NCI-H524 treated with DMSO at 0.1 percent for 48 hours (cell line): ENCODE measurements at places on chromosomes 6 and 20.

GRCh38 chr6:160455081-160455480, 106.9 kb downstream of the SLC22A3 start:
- DNase-seq, result no peak

GRCh38 chr6:37705239-37706051, 7.8 kb upstream of the MDGA1 start:
- peak; percentile 72 for DNase-seq

GRCh38 chr20:44181611-44182010, 5.4 kb downstream of the JPH2 start:
- no peak for DNase-seq

DNA sequence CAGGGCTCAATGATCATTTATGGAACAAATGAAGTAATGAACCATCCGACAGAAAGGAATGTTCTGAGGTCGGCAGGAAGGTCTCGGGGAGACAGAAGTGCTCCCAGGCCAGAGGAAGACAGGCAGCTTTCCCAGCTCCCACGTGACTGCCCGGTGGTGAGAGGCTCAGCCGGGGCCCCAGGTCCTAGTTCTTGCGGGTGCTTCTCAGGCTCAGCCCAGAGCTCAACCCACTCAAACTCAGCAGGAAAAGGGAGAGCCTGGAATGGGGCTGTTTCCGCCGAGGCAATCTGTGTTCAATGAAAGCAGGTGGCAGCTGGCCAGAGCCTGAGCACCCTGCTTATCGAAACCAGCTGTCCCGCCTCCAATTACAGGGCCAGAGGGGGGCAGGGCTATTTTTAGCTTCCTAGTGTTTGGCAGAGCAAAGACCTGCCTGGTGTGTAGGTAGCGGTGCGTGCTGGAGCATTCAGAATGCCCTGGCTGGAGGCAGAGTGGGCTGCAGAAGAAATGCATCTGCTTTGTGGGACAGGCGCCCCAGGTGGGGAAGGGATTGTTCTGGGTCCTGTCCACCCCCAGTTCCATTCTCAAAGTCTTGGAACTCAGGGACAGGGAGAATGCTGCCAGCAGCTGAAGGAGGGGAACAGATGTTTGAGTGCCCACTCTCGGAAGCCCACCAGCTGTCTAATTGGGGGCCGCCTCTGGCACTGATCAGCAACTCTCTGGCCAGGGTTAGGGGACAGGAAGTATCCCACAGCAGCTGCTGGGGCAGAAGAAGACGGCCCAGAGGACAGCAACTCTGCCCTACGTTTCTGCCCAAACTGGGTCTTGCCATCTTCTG, 145.1 kb downstream of the PREX1 start:
- peak; percentile 95 for DNase-seq

GRCh38 chr6:90387826-90388225, 91.2 kb upstream of the BACH2 start:
- no peak for DNase-seq

DNA sequence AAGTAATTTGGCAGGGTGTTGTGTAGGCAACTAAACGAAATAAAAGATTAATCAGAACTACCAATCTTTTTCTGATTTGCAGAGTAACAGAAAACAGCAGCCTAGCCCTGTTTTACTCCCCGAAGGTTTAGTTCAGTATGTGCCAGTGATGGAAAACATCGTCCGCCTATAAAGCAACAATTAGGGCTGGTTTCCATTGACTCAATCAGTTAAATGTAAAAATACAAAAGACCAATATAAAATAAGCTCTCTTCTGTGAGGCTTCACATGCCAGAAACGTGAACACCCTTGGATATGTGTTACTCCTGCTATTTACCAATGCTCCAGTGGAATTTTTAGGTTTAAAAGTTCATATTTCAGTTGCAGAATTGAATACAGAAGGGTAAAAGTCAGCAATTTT, 210.5 kb upstream of the RSPO3 start:
- DNase-seq, result no peak

- DNase-seq, result no peak
Observed at GRCh38 chr6:57294862-57295445, 22.5 kb upstream of the PRIM2 start.

DNA sequence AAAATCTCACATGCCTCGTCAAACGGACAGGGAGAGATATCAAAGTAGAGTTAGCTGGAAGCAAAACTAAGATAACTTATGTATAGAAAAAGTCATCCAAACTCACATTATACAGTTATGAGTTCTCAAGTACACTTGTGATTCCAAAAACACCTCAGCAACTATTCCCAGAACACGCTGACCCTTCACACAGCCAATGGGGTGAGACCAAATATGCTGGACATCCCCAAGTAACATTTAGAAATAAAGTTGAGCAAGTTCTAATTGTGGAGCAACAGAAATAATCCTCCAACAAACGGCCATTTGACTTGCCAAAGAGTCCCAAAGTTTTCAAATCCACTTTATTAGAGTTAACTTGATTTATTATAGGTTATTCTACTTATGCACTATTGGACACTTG, 52.4 kb downstream of the LY86 start:
- DNase-seq, result no peak

- no peak for DNase-seq
Observed at GRCh38 chr6:149913085-149913484, 9.8 kb downstream of the RAET1G start.

GRCh38 chr20:16898433-16898832, 150.3 kb downstream of the OTOR start:
- DNase-seq, result no peak

DNA sequence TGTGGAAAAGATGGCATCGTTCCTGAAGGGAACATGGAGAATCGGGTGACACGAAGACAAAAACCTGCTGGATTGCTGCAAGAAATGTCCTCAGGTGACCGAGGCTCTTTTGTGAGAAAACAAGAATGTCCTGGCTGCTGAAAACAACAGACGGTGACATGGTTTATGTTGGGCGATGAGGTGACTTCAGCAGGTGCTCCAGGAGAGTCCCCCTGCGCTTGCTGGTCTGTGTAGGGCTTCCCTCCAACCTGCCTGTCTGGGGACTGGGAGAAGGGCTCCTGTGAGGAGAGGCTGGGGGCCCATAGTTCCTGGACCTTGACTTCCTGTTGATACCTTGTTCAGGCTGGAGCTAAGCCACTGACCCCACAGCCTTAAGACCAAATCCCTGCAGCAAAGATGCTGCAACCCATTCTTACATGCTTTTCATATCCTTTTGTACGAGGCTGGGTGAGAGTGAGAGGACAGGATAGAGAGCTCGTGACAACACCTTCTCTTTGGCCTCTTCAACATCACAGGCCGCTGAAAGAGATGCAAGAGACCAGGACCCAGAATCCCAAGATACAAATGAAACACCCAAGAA, 134.8 kb downstream of the CD83 start:
- no peak for DNase-seq

DNA sequence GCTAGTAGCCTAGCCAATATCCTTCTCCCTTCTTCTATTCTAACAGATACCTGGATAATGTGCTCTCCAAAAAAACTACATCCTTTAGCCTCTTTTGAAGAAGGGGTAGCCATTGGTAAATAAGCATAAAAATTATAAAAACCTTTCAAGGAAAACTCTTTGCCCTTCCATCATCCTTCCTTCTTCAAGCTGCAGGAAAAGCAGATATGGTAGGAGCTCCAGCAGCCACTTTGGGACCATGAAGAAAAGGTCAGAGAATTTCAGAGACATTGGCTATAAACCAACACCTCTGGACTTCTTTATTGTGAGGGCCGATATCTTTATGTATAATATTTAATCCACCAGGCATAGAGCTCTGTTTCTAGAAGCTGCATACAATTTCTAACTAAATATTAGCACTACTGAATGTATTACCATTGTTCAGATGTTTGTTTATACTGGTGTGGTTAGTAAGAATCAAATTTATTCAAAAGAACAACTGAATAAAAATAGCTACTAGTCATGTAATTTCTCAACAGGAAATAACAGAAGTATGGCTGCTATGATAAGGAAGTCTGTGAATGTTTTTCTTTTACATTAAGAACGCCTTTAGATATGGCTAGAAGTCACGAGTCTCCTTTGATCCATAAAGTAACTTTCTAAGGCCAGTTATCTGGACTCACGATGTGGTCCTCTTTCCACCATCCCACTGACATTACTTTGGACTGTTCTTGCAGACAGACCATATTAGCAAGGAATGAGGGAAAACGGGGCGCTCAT, 32.2 kb downstream of the MYLK4 start:
- DNase-seq, result no peak

DNA sequence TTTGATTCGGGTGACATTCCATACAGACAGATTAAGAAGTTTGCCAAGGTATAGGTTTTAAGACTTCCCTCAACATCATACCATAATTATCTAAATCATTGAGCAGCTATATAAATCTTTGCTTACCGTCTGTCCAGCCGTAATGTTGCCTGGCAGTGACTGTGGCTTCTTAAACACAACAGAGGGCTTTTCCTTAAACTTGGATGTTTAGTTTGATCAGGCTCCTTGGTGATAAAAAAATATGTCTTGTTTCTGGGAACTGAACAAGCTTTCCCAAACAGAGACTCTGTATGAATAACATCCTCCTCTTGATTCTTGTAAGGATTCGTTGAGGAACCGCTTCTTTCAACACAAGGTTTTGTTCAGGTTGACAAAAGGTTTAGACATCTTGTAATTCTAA, 130.9 kb downstream of the QKI start:
- DNase-seq, result no peak

GRCh38 chr6:52745764-52746201, 17.5 kb downstream of the GSTA2 start:
- no peak for DNase-seq

- DNase-seq, result no peak
Observed at GRCh38 chr20:51532577-51533191, 9.8 kb downstream of the NFATC2 start.

- peak; percentile 11 for DNase-seq
Observed at GRCh38 chr6:152271776-152272464, 365.2 kb downstream of the SYNE1 start.

DNA sequence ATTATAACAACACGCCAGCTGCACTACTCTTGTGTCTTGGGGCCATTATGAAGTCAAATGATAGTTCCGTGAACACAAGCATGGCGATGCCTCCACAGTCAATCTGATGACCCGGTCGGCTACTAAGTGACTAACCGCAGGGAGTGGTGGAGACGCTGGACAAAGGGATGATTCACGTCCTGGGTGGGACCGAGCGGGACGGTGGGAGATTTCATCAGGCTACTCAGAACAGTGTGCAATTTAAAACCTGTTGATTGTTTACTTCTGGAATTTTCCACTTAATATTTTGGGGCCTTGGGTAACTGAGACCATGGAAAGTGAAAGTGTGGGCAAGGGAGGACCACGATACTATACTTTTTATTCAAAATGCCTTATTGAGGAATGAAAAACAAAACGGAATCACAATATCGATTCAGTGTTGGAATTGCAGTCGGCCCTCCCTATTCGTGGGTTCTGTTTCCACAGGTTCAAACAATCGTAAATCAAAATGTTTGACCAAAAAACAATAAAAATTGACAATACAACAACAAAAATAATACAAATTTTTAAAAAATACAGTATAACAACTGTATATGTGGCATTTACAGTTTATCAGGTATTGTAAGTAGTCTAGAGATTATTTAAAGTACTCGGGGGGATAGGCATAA, 66.5 kb downstream of the MYLK4 start:
- DNase-seq, result no peak

DNA sequence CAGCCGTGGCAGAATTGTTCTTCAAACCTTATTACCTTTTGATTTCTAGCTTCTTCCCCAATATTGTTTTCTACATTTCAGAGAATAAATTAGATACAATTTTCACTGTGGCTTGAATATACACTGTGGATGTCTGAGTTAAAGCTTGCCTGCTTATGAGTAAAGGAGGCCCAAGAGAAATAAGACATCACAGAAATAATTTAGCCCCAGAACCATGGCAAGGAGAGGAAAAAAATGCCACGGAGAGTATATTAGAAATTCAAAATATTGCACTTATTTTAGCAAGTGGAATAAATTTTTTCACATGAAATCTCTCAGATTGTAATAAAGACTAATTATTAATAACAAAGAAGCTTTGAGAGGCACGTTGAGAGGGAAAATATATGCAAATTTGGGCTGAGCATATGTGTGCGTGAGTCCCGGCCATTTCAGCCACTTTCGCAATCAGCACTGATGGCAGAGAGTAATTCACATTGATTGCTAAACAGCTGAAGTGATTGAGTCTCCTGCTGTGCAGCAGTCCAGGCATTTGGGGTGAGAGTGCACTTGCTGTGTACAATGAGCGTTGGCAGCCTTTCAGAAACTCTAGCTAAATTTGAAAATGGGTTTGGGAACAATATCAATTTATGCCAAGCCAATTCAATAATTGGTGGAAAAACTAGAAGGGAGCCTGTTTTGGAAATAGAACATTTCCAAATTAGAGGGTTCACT, 596.0 kb downstream of the EPM2A start:
- DNase-seq, result no peak

DNA sequence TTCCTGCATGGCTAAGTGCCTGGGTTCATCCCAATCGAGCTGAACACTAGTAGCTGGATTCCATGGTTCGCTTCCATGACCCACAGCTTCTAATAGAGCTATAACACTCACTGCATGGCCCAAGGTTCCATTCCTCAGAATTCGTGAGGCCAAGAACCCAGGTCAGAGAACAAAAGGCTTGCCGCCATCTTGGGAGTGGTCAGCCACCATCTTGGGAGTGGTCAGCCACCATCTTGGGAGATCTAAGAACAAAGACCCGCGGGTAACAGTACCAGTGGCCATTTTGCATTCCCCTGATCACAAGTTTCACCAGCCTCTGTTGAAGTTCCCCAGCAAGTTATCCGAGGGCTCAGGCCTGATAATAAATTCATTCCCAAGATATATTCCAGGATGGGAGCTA, 179.6 kb downstream of the LMBRD1 start:
- no peak for DNase-seq

GRCh38 chr6:30206799-30207618, 6.2 kb downstream of the TRIM26 start:
- DNase-seq, result no peak

DNA sequence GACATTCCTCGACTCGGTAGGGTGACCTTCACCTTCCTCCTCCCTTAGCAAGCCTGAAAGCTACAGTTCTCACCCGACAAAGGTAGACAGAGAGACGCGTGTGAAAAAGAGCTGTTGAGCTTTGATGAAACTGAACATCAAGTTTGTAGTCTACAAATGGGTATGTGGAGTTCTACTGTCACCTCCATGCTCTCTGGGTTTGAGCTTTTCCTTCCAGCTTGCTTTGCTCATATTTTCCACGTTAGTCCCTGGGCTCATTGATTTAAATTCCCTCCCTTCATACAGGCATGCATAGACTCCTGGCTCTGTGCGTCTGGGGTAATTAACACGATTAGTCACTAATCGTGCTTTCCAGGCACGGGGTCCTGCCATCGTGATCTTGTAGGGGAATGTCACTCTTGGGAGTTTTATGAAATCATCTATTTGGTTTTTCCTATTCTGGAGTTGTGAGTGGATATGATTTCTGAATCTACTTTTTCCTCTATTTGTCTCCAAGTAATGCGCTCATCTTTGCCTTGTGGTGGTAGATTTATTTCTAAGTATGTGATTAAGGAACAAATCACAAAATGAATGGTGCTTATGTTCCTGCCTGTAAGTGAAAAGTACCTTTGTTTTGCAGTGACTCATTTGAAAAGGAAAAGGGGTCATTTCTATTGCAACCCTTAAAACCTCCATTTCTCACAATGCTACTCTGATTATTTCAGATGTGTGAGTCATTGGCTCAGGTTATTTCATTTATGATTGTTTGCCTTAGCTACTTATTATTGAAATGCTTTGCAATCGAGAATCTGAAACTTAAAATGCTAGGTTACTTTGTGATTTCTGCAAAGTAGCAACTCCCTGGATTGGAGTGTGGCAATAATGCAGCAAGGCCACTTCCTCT, 154.6 kb downstream of the ZDHHC14 start:
- no peak for DNase-seq

- no peak for DNase-seq
Observed at GRCh38 chr6:16747232-16748024, 13.8 kb downstream of the ATXN1 start.

GRCh38 chr6:33431880-33432541, 12.1 kb downstream of the SYNGAP1 start:
- no peak for DNase-seq
